Stimulated activated CD4-positive, alpha-beta T cell treated with anti-CD3 and anti-CD28 coated beads, Interleukin-1b, Interleukin-23, amount 100 ng/mL, for 1 hour (primary cell): ENCODE measurements at places on chromosomes 5 and 9.

DNA sequence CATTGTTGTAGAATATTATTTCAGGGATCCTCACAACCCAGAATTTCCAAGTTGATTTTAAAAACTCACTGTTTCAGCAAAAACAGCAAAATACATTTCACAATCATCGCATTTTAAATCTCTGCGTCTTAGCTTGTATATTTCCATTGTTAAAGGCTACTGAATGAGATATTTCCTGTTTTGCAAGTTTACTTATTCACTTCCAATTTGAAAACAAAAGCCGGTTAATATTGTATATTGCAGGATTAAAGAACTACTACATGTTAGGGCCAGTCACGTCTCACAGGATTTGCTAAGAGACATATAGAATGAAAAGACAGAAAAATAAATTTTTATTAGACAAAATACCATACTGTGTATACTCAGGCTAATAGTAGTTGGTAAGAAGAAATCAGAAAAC is 395.9 kb upstream of the CDH9 start:
- no peak for DNase-seq

- DNase-seq, result no peak
These were observed 11.8 kb downstream of the NR5A1 start for GRCh38 chr9:124495126-124496074.

DNA sequence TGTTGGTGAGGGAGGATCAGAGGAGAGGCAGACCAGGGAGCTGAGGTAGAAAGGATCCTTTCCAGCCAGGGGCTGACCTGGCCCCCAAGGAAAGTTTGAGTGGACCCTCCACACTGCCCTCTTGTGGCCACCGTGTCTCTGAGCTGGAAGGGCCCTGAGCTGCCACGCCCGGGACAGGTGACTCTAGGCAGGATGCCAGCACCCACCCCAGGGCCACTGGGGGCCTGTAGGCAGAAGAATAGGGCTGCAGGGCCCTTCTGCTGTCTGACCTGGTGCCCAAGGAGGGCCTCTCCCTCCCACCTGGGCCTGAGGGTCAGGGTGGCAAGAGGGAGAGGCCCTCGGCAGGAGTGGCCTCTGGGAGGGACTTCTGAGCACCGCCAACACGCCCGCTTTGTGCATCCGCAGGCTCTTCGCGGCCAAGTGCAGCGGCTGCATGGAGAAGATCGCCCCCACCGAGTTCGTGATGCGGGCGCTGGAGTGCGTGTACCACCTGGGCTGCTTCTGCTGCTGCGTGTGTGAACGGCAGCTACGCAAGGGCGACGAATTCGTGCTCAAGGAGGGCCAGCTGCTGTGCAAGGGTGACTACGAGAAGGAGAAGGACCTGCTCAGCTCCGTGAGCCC is 76.8 kb downstream of the LMX1B start:
- DNase-seq, result peak; percentile 34

GRCh38 chr9:112856200-112856599 is 34.5 kb downstream of the SLC46A2 start:
- no peak for DNase-seq

GRCh38 chr9:113524468-113524867 is 60.9 kb downstream of the RGS3 start:
- DNase-seq, result no peak

GRCh38 chr5:91381774-91382359 is 1.2 kb downstream of the ARRDC3 start:
- DNase-seq, result peak; percentile 39

GRCh38 chr5:92641031-92641962 is 939.7 kb downstream of the NR2F1-AS1 start:
- no peak for DNase-seq

- DNase-seq, result no peak
These were observed 94.5 kb downstream of the LMNB1 start for GRCh38 chr5:126871441-126871840.

DNA sequence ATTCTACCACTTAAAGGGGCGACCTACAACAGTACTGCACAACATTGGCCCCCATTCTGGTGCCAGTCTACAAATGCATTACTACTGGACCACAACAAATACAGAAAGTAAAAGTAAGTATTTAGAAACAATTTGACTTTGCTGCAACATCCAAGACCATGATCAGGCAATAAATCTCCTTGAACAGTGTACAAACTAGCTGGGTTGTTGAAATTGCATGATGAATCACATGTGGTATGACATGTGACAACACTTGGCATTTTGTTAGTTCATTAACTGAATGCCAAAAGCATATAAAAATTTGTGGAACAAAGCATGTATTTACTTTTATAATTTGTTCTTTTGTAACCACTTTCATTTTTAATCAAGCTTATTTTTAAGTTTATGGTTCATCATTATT is 270.5 kb downstream of the NFIB start:
- no peak for DNase-seq

DNA sequence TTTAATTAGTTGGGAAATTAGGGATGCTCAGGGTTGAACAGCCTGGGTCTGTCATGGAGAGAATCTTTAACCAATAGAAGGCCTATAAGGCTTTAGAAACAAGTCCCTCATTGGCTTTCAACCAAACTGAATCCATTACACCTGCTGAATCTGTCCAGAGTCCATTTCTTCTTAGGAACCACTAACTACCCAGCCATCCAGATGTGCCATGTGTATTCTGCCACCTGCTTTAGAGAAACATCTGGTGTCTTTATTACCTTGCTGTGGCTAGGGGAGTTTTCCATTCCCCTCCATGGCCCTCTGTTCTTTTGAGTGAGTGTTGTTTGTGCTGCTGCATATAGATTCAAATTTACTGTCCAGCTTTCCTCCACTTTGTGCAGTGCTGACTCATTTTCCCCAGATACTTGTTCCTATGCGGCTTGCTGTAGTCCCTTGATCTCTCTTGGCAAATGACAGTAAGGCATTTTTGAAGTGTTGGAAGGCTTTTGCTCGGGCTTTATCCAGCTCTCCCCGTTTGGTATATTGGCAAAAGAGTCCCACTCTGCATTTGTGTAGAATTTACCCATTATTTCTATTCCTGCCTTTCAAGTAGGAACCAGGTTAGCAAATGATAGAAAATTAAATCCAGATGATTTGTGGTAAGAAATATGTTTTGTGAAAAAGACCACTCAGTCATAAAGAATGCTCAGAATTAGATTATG is 54.6 kb downstream of the NLN start:
- DNase-seq, result no peak

DNA sequence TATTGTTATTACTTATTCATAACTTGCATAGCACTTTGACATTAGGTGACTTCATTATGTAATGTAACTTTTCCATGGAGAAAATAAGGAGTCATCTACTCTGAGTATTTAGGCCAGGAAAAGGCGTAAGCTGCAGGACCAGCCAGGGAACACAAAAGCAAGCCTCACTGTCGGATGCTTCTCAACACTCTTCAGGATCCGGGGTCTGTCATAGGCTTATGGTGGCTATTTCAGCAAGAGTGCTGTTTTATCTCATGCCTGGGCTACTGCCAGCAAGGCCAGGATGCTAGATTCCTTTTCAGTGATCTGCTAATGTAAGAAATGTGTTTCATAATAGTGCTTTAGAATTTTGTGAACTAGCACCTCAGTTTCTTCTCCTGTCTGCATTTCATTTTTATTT is 162.4 kb downstream of the CHSY3 start:
- DNase-seq, result no peak

- DNase-seq, result no peak
These were observed 400.4 kb upstream of the KIF2A start for GRCh38 chr5:61905613-61906012.

GRCh38 chr9:18109675-18110074 is 364.3 kb upstream of the ADAMTSL1 start:
- DNase-seq, result no peak

DNA sequence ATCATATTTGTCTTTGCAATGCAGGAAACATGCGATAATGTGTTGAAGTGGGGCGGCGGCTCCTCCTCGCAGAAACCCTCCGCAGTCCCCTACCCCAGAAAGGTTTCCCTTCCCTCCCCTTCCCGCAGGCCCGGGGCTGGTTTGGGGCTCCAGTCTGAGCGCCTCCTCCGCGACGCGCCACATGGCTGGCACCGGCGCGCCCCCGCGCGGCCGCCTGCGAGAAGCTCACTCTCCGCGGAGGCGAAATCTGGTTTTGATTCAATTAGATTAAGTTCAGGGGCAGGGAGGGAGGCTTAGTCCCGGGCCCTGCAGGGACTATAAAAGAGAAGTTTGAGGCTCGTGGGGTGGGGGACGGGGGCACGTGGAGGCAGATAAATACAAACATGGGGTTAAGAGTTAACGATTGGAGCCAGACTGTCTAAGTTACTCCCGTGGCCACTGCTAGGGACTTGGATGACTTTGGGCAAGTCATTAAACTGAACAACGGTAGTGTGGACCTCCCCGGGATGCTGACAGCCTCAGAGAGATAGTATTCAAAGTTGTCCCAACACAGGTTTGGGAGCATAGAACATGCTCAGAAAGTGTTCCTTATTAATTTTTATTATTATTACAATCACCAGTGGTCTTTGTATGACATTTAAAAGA is 69.4 kb downstream of the MSX2 start:
- peak; percentile 0 for DNase-seq

- no peak for DNase-seq
These were observed 3.5 kb downstream of the IRF1 start for GRCh38 chr5:132487095-132487428.

- no peak for DNase-seq
These were observed 65.7 kb downstream of the SIL1 start for GRCh38 chr5:139132515-139132914.

- no peak for DNase-seq
These were observed 43.9 kb downstream of the CRB2 start for GRCh38 chr9:123399803-123400378.

GRCh38 chr5:135458921-135459331 is 6.8 kb upstream of the TIFAB start:
- DNase-seq, result no peak

DNA sequence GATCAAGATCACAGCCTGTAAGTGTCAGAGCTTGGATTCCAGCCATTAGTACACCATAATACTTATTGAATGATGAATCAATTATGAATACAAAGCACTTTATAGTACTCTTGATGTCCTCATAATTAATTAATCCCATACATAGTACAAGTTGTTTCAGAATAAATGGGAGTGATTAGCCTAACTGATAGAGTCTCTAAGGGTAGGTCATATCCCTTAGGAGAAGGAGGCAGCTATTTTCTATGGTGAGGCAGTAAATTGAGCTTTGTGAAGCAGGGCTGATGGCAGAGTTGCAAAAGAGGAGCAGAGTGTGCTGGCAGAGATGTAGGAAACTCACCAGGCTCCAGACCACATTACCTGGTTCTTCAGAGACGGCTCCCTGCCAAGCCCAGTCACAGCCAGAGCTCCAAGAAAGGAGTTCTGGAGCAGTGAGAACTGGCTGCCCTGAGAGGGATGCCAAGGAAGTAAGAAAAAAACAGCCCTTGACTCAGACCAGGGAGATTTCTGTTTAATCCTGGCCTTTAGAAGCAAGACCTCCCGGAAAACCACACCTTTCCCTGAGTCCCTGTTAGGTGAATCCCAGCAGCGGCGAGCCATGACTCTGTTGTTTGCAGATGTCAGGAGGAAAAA is 112.9 kb downstream of the SH3TC2 start:
- DNase-seq, result no peak

GRCh38 chr9:130381660-130382059 is 63.1 kb upstream of the ASS1 start:
- DNase-seq, result no peak

- DNase-seq, result no peak
These were observed 156.6 kb downstream of the TRPM3 start for GRCh38 chr9:70964861-70965260.

DNA sequence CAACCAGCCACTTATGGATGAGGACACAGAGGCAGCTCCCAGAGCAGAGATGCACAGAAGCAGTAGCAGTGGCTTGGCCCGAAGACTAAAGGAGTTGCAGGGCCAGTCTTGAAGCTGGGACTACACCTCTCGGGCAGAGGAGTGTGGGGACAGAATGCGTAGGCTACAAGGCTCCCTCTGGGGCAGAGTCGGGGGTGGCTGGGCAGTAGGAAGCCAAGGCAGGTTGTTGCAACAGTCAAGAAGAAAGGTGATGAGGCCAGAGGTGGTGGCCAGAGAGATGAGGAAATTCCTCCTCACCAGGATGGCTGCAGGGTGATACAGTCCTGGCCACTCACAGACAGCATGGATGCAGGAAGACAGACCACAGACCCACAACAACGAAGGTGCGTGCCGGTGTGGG is 4.9 kb upstream of the N4BP3 start:
- no peak for DNase-seq

- no peak for DNase-seq
These were observed 842 bp upstream of the ANGPTL2 start for GRCh38 chr9:127123064-127123890.

- no peak for DNase-seq
These were observed 6.5 kb upstream of the FAM78A start for GRCh38 chr9:131282688-131283422.

GRCh38 chr5:131393498-131393968 is 129.7 kb downstream of the CDC42SE2 start:
- no peak for DNase-seq

DNA sequence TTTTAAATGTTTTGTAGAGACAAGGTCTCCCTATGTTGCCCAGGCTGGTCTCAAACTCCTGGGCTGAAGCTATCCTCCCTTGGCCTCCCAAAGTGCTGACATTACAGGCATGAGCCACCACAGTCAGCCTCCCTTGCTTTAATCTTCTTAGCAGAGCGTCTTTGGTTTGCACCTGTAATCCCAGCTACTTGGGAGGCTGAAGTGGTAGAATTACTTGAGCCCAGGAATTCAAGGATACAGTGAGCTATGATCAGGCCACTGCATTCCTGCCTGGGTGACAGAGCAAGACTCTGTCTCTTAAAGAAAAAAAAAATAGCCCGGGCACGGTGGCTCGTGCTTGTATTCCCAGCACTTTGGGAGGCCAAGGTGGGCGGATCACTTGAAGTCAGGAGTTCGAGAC is 27.8 kb downstream of the UBE2D2 start:
- DNase-seq, result no peak

GRCh38 chr9:530681-531080 is 310.8 kb upstream of the DMRT1 start:
- no peak for DNase-seq

- no peak for DNase-seq
These were observed 13.4 kb upstream of the DELE1 start for GRCh38 chr5:141910271-141910673.

DNA sequence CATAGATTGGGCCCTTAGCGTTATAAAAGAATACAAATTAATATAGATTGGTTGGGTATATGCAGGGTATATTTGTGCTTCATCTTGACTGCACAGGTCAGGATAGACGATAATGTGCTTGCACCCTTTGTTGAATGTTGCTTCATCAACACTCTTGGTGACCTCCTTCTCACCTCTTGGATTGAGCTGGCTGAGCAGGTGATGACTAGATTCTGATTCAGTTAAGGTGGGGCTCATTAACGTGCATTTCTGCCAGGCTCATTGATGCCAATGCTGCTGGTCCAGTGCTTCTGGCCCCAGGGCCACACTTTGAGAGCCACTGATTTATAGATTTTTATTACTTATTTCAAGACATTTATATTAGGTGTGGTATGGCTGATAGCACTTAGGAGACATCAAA is 27.7 kb downstream of the PCSK5 start:
- DNase-seq, result no peak

DNA sequence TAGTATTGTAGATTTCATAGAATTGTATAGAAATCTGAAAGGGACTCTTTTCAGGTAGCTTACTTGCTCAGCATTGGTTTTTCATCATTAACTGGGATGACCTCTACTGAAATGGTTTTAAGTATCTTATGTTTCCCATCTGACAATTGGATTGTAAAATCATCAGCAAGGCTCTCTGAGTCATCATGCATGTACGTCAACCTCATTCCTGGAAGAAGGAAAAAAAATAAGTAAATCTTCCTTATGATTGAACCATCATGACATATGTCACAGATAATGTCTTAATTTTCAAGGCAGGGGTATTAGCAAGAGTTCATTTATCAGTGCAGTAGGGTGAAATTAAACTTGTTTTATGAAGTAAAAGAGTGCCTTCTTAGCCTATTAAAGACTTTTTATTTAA is 74.9 kb upstream of the CER1 start:
- no peak for DNase-seq
